ENCODE measurements at places on chromosomes 2 and 18.

DNA sequence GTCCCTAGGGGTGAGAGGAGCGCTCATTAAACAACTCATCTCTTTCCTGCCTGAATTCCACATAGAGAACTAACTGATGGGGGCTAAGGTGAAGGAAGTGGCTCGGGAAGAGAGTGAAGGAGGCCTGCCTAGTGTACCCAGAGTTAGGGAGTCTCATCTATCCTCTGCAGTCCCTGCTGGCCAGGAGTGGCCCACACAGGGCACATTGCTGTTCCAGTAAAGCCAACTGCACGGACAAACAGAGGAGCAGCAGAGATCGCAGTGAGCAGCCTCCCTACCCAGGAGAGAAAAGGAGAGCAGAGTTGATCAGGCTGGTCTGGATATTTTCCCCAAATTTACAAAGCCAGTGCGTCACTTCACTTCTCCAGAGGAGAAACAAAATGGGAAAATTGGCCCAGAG, 16.9 kb upstream of the FN1 start:
- no peak for DNase-seq

DNA sequence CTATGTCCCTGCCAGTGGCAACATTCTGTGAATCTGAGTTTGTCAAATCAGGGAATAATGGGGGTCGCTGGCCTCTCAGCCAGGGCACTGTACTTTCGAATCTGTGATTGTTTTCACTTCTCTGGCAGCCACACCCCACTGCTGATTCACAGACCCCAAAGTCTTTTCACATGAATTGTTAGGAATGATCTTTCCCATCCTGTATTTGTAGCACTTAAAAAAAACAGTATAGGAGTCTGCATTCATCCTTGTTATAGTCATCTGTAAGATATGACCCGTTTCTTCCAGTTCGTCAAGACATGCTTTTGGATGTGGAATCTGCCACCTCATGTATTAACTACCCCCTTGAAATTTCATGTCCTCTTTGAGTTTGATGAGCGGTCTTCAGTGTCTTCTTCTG, 928 bp downstream of the NAGK start:
- no peak for DNase-seq

GRCh38 chr18:57627488-57627887, 5.9 kb upstream of the NARS1 start:
- DNase-seq: no peak

- DNase-seq: no peak
Measured at GRCh38 chr2:149597668-149598326, 10.2 kb upstream of the MMADHC start.

GRCh38 chr18:66226782-66227181, 377.1 kb downstream of the CDH19 start:
- no peak for DNase-seq

GRCh38 chr2:69034122-69034521, 21.1 kb downstream of the ANTXR1 start:
- no peak for DNase-seq

DNA sequence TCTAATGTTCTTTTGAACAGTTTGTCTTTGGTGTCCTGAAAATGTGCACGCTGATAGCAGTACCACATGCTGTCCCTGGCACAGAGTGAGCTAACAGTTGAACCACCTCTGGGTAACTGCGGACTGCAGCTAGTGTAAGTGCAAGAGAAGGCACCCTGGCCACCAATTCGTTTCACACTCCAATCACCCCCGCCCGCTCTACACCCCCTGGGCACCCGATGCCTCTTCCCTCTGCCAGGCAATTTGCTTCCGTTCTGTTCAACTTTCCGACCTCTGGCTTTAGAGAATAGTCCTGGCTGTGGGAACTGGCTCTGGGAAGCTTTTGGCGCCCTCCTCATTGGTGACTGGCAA, 1.4 kb downstream of the DOCK10 start:
- no peak for DNase-seq

- DNase-seq: no peak
Measured at GRCh38 chr18:25147877-25148488, 204.0 kb downstream of the ZNF521 start.

DNA sequence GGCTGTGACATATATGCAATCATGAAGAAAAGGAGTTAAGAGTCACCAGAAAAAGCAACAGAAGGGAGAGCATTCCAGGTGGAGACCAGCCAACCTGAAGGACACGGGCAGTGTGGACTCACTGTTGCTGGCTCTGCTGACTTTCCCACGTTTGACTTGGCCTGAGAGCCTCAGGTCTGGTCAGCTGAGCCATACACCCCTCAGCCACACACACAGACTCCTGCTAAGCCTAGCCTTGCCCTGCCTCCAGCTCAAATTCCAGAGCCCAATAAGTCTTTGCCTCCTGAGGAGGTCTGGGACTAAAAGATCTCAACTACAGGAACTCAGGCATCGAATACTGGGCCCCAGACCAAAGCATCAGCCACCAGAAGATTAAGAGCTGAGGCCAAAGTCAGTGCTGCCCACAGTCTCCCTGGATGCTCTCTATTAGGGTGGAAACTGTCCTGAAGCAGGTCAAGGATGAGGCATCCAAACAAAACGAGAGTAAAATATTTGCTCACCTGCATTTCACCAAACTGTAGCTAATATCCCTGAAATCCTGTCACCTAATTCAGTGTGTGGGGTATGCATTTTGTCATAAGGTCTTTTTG, 23.3 kb downstream of the CACNB4 start:
- no peak for DNase-seq

DNA sequence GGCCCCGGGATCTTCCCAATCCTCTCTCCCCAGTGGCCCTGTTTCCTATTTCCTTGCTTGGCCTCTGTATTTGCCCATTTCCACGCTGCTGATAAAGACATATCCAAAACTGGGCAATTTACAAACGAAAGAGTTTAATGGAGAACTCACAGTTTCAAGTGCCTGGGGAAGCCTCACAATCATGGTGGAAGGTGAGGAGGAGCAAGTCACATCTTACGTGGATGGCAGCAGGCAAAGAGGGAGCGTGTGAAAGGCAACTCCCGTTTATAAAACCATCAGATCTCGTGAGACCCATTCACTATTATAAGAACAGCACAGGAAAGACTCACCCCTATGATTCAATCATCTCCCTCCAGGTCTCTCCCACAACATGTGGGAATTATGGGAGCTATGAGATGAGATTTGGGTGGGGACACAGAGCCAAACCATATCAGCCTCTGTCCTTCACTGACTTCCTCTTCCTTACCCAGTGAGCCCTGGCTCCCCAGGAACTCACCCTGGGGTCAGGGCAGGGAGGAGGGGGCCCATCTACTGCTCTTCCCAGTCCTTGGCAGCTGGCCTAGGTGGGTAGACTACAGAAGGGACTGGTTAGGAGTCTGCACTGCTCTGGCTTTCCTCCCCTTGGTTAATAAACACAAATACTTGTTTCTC, 105.8 kb upstream of the MYCN start:
- no peak for DNase-seq

DNA sequence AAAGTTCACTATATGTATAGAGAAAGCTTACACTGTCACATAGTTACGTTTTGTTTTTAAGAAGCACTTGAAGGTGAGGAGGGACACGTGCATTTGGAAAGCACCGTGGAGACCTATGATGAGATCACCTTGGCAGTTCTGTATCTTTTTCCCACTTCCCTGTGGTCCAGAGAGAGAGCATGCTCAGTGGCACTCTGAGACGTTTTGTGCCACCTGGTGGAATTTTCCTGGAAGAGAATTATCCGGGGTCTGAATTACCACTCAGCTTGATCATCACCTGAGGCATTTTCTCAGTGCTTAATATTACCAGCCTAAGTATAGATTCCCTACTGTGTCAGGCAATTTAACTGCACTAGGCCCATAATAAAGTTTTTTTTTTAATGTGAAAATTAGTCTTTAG, 469.4 kb upstream of the SMIM21 start:
- DNase-seq: no peak

DNA sequence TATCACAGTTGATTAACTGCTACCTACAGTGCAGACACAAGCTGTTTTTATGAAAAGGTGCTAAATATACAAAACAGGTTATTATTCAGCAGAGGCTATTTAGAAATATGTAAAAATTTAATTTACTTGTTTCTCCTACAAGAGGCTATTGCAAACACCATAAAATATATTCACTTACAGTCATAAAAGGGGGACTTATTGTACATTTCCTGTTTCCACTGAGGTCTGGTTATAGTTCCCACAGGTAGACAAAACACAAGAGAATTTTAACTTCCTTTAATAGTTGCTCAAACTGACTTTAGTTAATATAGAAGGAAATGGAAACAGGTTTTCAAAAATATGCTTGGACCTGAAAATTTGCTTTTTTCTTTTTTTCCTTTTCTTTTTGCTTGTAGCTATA, 40.0 kb upstream of the FRZB start:
- no peak for DNase-seq

DNA sequence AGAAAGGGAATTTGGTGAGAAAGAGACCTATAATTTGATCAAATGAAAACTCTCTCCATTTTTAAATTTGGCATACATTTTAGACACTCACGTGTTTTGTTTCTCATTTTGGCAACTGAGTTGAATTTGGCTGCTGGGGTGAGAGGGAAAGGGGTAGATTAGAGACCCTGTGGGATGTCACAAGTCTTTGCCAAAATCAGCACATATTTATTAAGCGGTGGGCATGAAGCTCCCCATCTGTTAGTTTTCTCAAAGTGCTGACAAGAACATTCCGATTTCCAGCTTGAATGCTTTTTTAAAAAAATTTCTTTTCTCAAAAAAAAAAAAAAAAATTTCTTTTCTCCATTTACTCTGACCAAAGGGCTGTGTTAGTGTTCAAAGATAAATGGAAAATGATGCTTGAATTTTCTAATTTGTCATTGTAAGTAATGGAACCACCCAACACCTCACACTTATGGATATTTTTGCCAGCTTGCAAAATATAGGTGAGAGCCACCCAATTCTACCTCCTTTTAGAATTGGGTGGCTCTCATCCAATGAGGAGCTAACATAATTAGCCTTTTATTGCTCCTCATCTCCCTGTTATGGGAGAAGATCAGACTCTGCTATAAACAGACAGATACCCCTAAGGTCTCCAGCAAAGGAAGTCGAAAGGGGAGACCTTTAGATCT, 222.9 kb upstream of the FN1 start:
- DNase-seq: no peak

GRCh38 chr18:789397-789796, 22.6 kb downstream of the YES1 start:
- no peak for DNase-seq

DNA sequence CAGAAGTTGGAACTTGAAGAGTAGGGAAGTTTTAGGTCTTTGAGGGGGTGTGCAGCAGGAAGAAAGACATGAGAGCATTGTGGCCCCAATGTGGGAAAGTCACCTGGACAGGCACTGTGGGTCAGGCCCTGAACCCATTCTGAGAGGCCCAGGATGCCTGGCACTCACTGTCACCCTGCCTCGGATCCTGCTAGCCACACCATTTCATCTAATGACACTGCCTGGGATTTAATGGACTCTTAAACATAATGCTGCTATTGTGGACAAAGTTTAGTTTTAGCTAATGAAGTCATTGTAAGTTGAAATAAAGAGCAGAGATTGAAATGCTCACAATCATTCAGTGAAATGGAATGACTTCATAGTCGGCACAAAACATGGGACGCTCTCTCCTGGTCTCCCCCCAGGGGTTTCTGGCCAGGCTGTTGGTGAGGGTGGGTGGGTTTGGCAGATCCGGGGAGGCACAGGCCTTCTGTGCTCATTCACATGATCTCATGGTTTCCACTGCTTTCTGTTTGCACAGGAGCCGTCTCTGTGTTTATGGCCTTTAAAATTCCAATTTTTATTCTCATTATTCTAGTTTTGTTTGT, 141.8 kb upstream of the KLHL29 start:
- DNase-seq: no peak

DNA sequence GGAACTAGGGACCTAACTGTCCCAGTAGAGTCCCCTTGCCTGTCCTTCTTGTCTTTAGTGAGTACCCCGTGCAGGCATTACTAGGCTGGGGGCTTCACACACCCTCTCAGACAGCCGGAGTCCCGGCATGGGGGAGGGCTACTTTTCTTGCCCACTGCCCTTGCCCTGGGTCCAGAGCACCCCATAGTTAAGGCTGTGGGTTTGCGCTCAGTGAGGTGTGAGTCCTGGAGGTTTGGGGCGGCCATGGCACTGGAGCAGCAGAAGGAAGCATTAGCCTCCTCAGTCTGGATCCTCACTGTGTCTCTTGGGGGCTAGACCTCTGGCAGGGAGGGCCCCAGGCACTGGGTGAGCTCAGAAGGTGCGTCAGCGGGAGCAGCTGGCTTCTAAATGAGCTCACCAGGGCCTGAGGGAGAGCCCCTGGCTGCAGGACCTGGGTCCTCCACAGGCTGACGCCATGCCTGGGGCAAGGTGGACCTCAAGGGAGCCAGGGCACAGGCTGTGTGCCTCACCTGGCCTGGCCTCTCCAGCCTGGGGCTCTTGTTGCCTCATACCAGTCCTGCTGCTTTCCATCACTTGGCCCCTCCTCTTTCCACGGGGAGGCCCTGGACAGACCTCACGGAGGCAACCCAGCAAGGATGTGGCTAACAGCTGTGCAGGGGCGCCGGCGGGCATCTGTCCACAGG, 27.4 kb downstream of the HS6ST1 start:
- no peak for DNase-seq

DNA sequence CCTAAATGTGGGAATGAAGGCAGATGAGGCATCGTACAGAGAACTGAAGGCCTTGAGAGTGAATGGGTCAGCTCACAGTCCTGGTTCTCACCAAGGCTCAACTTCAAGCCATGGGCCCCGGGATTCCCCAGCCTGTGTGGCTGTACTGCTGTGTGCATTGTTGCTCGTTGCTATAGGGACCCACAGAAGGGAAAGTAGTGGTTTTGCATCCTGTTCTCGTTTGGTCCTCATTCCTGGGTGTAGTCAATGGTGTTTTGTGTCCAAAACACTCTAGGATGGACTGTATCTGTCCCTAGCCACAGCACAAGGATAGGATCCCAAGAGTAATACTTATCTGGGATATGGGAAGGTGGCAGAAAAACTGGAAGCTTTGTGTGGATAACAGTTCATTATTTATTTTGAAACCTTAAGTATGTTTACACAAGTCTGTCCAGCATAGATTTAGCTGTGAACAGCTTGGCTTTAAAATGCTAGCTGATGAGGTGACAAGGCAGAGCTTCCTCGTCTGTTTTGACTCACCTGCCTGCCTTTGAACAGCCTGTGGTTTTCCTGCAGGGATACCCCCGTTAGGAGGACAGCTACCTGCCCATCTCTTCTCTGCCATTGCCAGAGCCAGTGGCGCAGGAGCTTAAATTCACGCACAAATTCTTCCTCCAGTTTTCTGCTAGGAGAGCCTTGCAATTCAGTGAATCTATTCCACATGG, 85.0 kb downstream of the WDSUB1 start:
- DNase-seq: no peak

GRCh38 chr18:22567794-22568193, 150.1 kb upstream of the CTAGE1 start:
- no peak for DNase-seq

Measured in esophagus squamous epithelium (tissue), 5 donors.